ENCODE measurements at places on chromosomes 6 and 20. TPM values are rescaled to one million over a fixed set of nuclear protein-coding genes. Genes with fewer than 3 reads are reported as not detected.

The FGD2 gene
- 22.3 TPM for total RNA-seq

DNA sequence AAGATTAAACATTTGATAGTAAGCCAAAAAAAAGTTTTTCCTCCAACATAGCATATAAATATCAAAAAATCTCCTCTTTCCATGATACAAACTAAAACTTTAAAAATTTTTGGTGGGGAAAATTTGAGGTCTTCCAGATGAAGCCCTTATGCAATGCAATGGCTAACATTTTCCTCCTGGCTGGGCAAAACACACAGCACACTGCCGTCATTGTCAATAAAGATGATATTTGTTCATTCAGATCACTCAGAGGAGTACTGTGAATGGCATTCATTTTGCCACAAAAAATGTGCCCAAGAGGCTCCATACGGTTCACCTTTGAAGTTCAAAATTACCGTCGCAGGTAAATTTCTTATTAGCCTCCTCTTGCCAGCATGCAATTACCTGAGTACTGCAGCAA lies 33.9 kb upstream of the FBXO9 start:
- DNase-seq = no peak

DNA sequence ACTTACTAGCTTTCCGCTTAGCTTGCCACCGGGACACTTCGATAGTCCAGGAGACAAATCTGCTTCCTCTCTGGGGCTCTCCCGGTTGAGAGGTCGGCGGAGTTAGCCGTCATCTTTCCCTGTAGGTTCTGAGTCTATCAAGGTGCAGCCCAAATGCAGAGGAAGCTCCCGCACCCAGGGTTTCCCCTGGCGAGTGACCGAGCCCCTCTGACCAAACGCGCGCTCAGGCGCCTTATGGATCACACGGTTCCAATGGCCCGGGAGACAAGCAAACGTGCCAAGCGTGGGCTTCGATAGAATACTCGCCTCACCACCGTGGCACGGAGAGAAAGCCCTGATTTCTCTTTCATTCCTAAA lies 15.8 kb upstream of the FOXC1 start:
- DNase-seq = no peak

- no peak for DNase-seq
Measured at GRCh38 chr20:57095426-57095825, 171.0 kb downstream of the BMP7 start.

DNA sequence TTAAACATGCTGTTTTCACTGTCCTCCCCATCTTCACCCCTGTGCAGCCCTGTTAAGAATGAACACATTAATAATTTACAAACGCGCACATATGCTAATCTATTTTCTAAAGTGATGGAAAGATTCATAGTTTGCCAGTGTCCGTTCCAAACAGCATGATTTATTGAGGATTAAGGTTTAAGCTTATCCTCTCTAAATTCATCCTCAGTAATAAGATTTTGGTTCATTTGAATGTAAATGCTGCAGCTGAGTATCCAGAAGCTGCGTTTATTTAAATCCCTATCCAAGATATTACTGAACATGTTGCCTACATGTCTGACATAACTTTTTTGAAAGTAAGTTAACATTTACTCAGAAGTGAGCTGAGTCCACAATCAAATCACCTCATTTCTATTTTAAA lies 42.8 kb upstream of the FAM135A start:
- DNase-seq = no peak
